ENCODE measurements at places on chromosomes 6 and 20.

- no peak for DNase-seq
Observed at GRCh38 chr6:43717822-43718221, 30.2 kb upstream of the MRPS18A start.

DNA sequence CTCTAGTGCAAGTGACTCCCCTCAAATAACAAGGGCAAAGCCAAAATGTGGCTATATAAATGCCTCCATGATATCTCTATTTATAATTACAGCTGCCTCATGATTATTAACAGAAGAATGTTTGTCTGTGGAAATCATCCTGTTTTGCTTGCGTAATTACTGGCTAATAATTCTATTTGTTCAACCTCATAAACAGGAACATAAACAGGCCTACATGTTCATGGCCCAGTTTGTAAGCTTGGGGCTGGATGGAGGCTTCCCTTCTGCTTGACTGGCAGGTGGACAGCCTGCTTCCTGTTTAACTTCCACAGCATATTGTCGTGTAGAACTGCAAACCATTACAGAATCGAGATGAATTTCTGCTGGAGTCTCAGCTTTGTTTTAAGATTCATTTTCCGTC lies 766.0 kb upstream of the MAP3K7 start:
- no peak for DNase-seq

DNA sequence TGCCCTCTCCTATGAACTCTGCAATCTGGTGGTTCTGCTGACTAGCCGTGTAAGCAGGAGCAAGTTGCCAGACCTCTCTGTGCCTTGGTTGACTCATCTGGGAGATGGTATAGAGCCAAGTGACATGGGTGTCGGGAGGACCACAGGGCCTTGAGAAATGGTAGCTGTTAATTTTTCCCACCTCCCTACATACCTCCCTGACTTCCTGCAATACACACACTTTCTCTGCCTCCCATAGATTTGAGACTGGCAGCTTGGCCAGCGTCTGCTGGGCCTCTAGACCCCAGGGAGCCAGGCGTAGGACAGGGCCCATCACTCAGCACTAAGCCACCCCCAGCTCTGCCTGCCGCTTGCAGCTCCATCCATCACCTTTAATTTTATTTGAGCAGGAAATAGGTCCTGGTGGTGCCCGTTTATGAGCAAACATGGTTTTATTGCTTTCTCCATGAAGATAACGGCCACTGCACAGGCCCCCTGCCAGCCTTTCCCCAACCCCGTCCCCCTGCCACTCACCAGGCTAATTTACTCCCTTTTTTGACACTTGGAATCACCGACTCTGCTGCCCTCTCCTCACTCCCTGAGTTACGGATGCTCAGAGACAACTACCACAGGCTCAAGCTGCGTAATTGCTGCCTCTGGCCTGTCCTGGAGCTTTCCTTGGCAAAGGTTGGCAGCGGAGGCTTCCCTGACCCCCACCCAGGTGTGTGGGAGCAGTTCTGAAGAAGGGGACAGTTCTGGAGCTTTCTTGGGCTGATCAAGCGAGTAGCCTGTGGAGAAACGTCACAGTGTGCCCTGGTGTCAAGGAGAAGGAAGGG lies 11.1 kb downstream of the GLP1R start:
- DNase-seq: no peak

DNA sequence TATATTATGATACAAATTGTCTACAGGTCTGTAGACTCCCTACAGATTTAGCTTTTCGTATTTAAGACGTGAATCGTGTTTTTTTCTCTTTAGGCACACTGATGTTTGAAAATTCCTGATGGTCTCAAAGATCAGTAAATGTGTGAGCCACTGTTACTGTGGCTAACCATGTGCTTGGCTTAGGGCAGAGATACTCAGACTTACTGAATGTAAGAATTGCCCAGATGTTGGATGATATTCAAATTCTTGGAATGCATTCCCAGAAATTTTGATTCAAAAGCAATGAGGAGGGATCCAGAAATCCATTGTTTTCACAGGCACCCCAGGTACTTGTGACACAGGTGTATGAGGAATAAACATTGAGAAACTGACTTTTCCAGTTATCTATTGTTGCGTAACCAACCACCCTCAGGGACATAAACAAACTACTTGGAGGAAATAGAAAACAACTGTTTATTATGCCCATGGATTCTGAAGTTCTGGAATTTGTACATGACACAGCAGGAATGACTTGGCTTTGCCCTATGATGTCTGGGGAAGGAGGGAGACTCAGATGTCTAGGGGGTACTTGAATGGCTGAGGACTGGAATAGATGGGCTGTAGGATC lies 339.6 kb upstream of the CITED2 start:
- DNase-seq: no peak

GRCh38 chr6:53107091-53107490 lies 41.5 kb downstream of the GCM1 start:
- no peak for DNase-seq

DNA sequence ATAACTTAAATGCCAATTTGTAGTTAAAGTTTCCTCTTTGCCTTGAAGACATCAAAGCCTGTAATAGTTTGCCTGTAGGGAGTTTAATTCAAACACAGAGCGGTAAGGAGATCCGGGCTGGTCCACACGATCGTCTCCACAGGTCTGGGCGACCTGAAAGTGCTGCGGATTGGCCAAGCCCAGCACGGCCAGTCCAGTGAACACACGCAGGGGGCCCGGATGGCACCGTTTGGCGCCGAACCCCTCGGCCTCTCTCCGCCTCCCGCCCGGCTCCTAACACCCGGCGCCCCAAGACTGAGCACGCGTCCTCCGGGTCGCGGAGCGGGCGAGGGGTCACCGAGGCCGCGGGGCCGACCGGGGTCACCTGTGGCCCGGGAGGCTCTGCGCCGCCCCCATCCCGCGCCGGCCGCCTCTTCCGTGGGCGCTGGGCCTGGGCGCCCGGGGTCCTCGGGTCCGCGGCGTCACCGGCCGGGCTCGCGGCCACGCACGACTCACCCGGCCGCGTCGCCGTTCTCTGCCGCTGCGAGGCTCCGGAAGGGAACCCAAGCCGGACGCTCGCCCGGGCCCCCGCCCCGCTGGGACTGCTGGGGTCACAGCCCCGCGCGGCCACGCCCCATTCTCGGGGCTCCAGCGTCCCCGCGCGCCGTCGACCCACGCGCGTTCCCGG lies 481 bp downstream of the SERPINB6 start:
- peak; percentile 27 for DNase-seq

- DNase-seq: no peak
Observed at GRCh38 chr6:100881707-100882040, 545 bp upstream of the ASCC3 start.

All from T1000 (cell line).